Transverse colon (tissue), 4 donors: ENCODE measurements at places on chromosomes 1 and 21.
A peak's percentile ranks its signal among the peaks of the same experiment; 100 is the strongest.

- no peak for DNase-seq
These were observed 2.3 kb downstream of the KCNC4 start for GRCh38 chr1:110212169-110213142.

DNA sequence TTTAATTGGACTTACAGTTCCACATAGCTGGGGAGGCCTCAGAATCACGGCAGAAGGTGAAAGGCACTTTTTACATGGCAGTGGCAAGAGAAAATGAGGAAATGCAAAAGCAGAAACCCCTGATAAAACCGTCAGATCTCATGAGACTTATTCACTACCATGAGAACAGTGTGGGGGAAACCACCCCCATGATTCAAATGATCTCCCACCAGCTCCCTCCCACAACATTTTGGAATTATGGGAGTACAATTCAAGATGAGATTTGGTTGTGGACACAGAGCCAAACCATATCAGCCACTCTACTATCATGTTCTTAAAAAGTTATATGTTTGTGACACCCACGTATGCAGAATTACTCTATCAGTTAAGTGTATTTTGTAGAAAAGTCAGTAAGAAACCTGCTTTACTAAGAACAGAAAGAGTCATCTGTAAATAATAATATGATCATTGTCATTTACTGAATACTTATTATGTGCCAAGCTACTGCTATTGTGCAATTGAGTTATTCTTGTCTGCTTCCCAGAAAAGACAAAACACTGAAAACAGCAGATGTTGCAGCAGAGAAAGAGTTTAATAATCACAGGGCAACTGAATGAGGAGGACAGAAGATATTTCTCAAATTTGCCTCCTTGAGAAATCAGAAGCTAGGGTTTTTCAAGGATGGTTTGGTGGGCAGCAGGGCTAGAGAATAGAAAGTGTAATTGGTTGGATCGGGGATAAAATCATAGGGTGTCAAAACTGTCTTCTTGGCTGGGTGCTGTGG is 207.7 kb upstream of the FGGY start:
- DNase-seq, result no peak

GRCh38 chr1:34024485-34024884 is 140.5 kb downstream of the CSMD2 start:
- no peak for DNase-seq

GRCh38 chr1:156821801-156822200 is 5.2 kb upstream of the SH2D2A start:
- no peak for DNase-seq

DNA sequence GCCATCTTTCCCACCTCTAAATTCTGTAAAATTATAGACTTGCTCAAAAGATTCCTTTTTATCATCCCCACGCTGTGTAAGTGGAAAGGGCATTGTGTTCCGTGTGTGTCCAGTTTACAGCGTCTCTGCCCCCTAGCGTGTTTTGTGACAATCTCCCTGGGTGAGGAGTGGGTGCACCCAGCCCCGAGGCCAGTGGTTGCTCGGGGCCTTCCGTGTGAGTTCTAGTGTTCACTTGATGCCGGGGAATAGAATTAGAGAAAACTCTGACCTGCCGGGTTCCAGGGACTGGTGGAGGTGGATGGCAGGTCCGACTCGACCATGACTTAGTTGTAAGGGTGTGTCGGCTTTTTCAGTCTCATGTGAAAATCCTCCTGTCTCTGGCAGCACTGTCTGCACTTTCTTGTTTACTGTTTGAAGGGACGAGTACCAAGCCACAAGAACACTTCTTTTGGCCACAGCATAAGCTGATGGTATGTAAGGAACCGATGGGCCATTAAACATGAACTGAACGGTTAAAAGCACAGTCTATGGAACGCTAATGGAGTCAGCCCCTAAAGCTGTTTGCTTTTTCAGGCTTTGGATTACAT is 61.9 kb downstream of the POFUT2 start:
- DNase-seq, result no peak

DNA sequence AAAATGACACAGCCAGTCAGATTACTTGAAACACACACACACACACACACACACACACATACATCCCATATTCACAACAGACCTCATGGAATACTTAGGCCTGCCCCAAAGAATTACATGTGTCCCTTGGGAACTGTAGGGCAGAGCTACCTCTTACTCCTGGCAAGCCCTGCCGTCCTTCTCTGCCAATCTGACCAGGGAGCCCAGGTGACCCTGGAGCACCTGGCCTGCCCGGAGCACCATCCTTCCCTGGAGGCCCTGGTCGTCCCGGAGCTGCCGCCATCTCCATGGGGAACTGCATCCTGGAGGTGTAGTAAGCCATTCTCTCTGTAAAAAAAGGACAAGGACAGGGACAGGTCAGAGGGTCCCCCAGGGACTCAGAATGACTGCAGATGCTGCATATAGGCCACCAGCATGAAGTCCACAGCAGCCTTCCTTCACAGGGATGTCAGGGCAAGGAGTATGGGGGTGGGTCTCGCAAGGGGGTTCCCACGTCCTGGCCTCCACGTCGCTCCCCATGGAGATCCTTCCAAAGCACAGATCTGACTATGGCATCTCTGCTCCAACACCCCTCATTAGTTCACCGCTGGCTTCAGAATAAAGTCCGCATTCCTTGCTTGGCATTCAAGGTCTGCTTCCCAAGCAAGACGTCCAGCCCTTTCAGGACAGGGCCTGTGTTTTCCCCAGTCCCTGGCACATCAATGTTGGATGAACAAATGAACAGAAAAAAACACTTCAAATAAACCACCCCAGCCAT is 9.2 kb upstream of the PEF1 start:
- DNase-seq, result no peak

- DNase-seq, result no peak
These were observed 14.8 kb upstream of the METTL18 start for GRCh38 chr1:169809370-169810095.

GRCh38 chr1:51218570-51218969 is 17.5 kb upstream of the RNF11 start:
- no peak for DNase-seq

- DNase-seq, result no peak
These were observed 271.5 kb upstream of the TMEM51 start for GRCh38 chr1:14881775-14882672.

GRCh38 chr1:159849626-159850366 is 12.7 kb downstream of the VSIG8 start:
- DNase-seq, result no peak

DNA sequence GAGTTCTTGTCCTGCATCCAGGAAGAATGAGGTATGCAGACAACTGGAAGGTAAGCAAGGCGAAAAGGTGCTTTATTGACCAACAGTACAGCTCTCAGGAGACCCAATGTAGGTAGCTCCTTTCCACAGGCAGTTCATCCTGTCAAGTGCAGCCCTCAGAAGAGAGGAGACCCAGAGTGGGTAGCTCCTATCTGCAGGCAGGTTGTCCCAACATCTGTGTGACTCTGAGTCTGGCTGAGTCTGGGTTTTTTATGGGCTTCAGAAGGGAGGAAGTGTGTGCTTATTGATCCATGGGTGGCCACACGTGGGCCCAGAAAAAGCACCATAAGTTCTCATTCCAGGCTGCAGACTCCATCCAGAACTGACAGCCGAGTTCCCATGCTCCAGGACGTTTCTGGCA is 34.0 kb downstream of the ZNF691 start:
- DNase-seq, result no peak

GRCh38 chr1:199040076-199040905 is 401.5 kb downstream of the PTPRC start:
- no peak for DNase-seq

DNA sequence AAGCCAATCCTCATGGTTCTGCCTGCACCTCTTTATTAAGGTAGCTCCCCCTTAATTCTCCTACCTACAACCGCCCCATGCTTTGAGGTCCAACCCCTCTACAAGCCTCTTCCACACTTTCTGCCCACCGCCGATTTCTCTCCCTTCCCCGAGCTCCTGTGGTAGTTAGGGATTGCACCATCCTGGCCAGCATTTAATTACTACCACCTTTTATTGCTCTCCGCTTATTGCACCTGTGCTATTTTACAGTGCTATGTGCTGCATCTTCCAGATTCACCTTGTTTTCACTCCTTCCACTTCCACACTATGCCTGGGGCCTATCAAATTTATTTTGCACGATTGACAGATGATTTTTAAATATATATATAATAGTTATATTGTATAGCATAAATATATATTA is 29.3 kb upstream of the DNAJC11 start:
- peak; percentile 29 for DNase-seq

DNA sequence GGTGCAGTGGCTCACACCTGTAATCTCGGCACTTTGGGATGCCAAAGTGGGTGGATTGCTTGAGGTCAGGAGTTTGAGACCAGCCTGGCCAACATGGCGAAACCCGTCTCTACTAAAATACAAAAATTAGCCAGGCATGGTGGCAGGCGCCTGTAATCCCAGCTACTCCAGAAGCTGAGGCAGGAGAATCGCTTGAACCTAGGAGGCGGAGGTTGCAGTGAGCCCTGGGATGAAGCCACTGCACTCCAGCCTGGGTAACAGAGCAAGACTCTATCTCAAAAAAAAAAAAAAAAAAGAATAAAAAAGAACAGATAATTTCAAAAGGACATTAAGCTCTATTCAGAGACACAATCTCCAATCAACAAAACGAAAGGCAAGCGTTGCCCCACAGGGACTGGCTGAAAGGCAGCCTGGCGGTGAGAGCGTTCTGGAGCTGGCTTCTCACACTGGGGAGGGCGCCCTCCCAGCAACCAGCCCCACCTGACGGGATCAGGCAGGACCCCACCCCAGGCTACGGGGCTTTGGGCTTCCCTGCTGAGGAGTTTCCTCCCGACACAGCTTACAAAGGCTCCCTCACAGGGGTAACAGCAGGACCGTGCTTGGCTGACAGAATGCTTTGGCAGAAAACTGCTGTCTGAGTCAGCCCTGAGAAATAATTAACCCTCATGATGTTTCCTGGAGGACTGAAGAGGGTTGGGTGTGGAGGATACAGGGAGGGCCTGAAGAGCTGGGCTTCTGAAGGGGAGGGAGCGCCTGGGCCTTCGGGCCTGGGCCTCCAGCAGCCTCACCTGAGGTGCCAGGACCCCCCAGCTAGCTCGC is 31.1 kb upstream of the SRP9 start:
- DNase-seq, result peak; percentile 71

GRCh38 chr1:20401405-20402010 is 84.5 kb downstream of the CAMK2N1 start:
- no peak for DNase-seq

DNA sequence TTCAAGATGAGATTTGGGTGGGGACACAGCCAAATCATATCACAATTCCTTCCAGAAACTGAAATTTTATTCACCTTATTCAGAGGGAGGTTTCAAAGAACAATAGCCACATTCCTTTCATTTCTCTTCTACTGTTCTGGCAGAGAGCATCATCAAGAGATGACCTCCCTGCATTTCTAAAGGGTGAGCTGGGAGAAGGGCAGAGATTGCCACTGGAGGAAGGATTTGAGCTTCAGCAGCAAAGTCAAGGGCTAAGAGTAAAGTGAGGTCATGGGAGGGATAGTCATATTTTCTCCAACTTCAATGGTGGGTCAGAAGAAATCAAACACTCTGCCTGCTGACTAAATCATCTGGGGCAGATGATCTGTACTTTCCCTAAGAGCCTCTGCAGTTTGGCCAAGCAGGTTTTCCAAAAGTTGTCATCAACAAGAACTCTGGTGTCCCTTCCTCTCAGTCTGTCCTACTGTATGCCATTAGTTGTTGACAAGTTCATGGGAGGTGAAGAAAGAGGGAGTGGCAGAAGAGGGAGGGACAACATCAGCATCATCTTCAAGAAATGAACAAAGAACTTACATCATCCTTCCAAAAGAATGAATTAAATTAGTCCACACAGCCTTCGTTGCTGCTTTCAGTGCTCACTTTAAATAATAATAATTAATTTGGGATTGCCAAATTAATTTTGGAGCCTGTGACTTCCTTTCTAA is 298.3 kb downstream of the ASTN1 start:
- DNase-seq, result no peak

DNA sequence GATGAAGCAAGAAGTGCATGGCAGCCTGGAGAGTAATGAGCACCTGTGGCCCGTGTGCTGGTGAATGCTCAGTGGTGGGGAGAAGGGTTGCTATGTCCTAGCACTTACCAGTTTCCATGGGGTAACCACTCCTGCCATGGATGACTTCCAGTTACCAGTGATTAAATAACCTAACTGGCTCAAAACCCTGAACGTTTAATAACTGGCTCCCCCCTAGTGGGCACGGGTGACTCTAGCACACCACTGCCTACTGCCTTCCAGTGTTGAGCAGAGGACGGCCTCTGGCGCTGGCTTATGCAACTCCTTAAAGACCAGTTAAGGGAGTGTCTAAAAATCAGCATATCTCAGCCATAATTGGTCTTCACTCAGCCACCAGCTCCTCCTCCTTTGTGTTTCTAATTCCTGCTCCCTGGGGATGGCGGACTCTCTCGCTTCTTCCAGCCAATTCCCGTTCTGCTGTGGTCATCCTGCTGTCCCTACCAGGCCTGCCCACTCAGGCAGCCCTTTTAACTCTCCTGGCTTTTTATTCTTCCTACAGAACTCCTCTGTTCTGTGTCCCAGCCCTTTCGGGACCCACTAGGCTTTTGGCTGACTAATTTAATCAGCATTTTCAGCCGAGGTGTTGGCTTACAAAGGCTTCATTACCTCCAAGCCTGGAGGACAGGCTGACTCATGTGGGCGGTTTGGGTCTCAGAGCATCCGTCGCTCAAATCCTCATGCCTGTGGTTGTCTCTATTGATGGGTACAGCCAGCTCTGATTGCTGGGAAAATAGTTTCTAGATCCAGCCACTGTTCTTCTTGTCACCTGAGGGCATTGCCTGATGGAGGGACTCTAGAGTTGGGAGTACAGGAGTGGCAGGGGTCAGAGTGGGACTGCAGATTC is 332.4 kb downstream of the CAMTA1 start:
- DNase-seq, result no peak

GRCh38 chr1:8845104-8846097 is 28.0 kb upstream of the RERE start:
- DNase-seq, result no peak

GRCh38 chr1:227998374-227999055 is 8.3 kb upstream of the WNT3A start:
- DNase-seq, result no peak

GRCh38 chr1:3547055-3548005 is 64.0 kb downstream of the MEGF6 start:
- DNase-seq, result no peak

GRCh38 chr1:29782846-29783507 is 546.7 kb downstream of the PTPRU start:
- no peak for DNase-seq

- DNase-seq, result no peak
These were observed 84.7 kb upstream of the IRF2BP2 start for GRCh38 chr1:234694661-234695060.

DNA sequence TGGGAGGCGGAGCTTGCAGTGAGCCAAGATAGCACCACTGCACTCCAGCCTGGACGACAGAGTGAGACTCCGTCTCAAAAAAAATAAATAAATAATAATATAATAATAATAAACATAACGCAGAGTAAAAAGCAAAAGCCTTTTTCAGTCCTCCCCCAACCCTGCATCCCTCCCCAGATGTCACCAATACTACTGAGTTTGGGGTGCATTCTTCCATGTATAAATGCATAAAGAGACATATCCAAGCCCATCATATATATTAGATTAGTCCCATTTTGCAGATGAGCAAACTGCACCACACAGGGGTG is 930 bp upstream of the ADAMTSL4 start:
- DNase-seq, result no peak
